ENCODE measurements at places on chromosomes 5 and 9. TPM values are rescaled to one million over a fixed set of nuclear protein-coding genes. Genes with fewer than 3 reads are reported as not detected.

Gene TMEFF1
- total RNA-seq = 0.13 TPM

Gene OMD
- not detected for total RNA-seq

Gene ZNF354C
- 3.9 TPM for total RNA-seq

Gene DDX4
- total RNA-seq = under 0.01 TPM

Gene SLC27A6
- 0.13 TPM for total RNA-seq

Gene CDH9
- not detected for total RNA-seq

Gene SLC34A3
- not detected for total RNA-seq

Gene SLCO4C1
- 0.38 TPM for total RNA-seq

Gene CDKN2A
- 1.6 TPM for total RNA-seq

Gene FAT2
- 34.2 TPM for total RNA-seq

Gene VPS13A
- 32.6 TPM for total RNA-seq

Gene NR5A1
- total RNA-seq = not detected

Gene BTNL8
- total RNA-seq = not detected

Gene NUTM2F
- not detected for total RNA-seq

Gene CDK5RAP2
- 16.8 TPM for total RNA-seq

Gene CSF1R
- not detected for total RNA-seq

Gene TMEM252
- total RNA-seq = not detected

Gene CCL28
- 1.0 TPM for total RNA-seq

Gene NDOR1
- 2.6 TPM for total RNA-seq

Gene AJM1
- 1.1 TPM for total RNA-seq

Gene RNF130
- 16.8 TPM for total RNA-seq

Gene FOXD4
- total RNA-seq = 0.26 TPM

Gene FOXD4L4
- under 0.01 TPM for total RNA-seq

Gene SLC22A4
- total RNA-seq = 0.26 TPM

Gene RXRA
- total RNA-seq = 21.3 TPM

Gene ADAMTS2
- under 0.01 TPM for total RNA-seq

Gene CLK4
- total RNA-seq = 25.5 TPM

Gene FBXL7
- total RNA-seq = 0.26 TPM

Gene AIF1L
- total RNA-seq = 2.6 TPM

Gene SLC6A3
- total RNA-seq = not detected

Gene NR2F1
- 1.6 TPM for total RNA-seq

Gene ERAP2
- 10.9 TPM for total RNA-seq

Gene CMYA5
- 0.77 TPM for total RNA-seq

Gene NOXA1
- total RNA-seq = 2.3 TPM

Gene MZB1
- total RNA-seq = 0.13 TPM

Gene CFAP90
- total RNA-seq = not detected

Gene GHR
- 2.4 TPM for total RNA-seq

Data from bronchial epithelial cell (primary cell).